Stimulated activated CD8-positive, alpha-beta memory T cell treated with anti-CD3 and anti-CD28 coated beads, Interleukin-12 subunit alpha, Interleukin-12 subunit beta, amount 100 ng/mL, for 1 hour (primary cell): ENCODE measurements at places on chromosomes 5 and 9.

GRCh38 chr9:38090170-38090569 lies 21.1 kb upstream of the SHB start:
- no peak for DNase-seq

DNA sequence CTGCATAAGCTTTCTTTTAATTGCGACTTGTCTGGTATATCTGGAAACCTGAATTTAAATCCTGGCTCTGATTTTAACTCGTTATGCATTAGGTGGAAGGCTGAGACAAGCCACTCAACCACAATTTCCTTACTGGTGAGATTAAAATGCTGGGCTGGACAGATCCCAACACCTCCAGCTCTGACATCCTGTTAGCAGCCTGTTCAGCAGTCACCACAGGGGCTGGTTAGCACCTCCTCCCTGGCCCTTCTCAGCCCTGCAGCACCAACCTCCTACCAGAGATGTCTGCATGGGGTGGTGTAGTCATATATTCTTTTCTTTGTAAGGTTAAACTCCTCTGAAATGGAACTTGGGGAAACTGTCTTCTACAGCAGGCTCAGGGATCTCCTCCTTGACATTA lies 156.5 kb upstream of the NFIL3 start:
- DNase-seq, result no peak

- DNase-seq, result peak; percentile 58
Observed at GRCh38 chr5:180090098-180090768, 18.7 kb upstream of the RNF130 start.

DNA sequence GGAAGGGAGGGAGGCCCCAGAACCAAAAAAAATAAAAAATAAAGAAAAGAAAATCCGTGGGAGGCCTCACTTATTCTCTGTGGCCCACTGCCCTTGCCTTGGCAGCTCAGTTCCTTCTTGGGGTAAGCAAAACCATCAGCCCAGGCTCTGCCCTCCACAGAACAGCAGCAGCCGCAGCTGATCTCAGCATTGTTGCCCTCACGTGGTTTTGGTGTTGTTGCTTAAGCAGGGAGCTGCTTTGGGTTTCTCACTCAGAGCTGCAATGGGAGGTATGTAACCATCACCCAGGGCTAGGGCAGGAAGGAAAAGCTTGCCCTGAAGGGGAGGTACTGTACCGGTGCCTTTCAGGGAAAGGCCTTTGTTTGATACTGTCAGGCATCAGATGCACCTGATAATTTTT lies 374.7 kb upstream of the WWC1 start:
- DNase-seq, result no peak

DNA sequence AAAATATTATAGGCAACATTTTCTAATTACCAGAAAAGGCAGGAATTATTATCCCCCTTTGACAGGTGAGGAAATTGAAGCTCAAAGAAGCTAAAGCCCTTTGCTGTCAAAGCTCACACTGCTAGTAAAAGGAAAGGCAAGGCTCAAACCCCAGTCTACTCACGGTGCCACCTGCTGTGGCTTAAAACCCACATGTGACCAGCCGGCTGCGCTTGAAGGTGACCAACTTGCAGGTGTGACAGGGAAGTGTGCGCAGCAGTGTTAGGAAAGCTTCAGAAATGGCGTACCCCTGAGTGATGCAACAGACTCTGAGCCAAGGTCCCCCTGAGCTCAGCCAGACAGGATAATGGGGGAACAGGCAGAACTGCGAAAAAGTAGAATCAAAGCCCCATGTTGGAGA lies 45.2 kb downstream of the PAX5 start:
- no peak for DNase-seq

DNA sequence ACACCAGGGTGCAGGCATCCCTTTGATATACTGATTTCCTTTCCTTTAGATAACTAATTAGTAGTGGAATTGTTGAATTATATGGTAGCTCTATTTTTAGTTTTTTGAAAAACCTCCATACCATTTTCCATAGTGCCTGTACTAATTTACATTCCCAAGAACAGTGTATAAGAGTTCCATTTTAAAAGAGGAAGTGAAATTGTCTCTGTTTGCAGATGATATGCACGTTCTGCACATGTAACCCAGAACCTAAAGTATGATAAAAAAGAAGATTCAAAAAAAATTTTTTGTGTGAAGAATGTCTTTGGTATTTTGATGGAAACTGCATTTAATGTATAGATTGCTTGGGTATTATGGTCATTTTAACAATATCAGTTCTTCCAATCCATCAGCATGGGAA lies 424.0 kb upstream of the CCNH start:
- no peak for DNase-seq

DNA sequence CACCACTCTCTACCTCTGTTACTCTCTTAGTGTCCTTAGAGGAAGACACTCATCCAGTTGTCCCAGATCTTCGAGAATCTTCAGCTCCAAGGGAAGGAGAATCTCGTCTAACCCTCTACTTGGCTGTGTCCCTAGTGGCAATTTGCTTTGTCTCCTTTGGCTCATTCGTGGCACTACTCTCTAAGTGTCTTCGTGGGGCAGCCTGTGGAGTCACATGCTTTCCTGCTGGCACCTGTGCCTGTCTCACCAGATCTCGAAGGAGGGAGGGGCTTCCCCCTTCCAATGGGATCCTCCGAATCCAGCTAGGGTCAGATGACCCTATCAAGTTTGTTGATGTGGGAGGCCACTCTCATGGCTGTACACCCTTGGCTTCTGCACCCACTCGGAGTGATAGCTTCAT lies 1.8 kb upstream of the PCDHGC5 start:
- no peak for DNase-seq

- DNase-seq, result no peak
Observed at GRCh38 chr5:67636091-67636490, 439.5 kb upstream of the CD180 start.

DNA sequence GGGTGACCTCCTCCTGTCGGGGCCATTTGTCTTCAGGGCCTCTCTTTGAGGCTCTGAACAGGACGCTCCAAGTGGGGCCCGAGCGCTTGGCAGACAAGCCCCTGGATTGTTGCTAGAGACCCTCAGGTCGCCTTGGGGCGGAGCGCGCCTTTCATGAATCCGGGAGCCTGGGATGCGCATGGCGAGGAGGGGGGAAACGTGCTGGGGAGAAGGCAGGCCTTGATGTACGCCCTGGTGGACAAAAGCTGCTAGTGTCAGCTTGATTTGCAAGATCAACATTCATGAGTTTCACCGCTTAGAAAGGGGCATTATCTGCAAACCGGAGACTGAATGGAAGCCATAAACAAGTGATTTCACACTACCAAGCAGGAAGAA lies 226.3 kb downstream of the SMARCA2 start:
- no peak for DNase-seq

GRCh38 chr5:84286662-84287061 lies 98.0 kb downstream of the EDIL3 start:
- DNase-seq, result no peak

DNA sequence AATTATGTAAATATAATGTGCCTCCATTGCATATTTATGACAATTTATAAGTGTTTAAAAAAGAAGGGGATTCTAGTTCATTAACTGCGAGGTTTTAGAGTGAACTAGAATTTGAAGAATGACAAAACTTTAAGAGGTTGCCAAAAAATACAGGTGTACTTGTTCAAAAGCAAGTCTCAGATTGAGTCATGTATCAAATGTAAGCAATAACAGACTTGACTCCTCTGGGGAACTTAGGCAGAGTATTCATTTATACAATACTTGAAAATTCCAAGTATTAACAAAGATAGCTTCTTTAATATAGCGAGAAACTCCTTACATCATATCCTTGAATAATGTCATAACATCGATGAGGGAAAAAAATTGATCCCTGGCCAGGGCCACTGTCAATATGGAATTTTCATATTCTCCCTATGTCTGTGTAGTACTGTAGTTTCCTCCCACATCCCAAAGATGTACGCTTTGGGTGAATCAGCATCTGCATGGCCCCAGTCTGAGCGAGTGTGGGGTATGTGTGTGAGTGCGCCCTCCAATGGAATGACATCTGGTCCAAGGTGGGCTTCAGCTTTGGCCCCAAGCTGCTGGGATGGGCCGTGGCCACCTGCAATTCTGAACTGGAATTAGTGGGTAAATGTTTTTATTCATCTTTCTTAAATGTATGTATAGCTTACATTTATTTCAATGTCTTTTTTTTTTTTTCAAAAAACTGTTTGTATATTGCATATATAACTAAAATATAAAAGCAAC lies 70.1 kb downstream of the RIC1 start:
- DNase-seq, result no peak

- DNase-seq, result no peak
Observed at GRCh38 chr5:29811914-29812679, 1381.4 kb upstream of the CDH6 start.

DNA sequence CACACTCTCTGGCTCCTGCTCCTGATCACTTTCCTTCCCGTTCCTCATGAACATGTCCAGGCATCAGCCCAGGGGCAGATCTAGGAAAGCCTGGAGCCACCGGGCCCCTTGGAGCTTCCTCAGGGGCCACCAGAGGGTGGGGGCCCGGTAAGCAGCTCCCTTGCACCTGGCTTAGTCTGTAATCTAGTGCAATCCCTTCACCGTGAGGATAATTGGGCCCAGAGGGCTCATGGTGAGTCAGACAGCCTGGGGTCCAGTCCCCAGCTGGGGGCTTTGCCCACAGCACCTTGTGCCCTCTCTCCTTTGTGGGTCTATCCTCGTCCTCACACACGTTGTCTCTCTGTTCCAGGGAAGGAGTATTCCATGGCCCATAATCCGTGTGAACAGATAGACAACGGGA lies 10.4 kb upstream of the ALDH1B1 start:
- no peak for DNase-seq

DNA sequence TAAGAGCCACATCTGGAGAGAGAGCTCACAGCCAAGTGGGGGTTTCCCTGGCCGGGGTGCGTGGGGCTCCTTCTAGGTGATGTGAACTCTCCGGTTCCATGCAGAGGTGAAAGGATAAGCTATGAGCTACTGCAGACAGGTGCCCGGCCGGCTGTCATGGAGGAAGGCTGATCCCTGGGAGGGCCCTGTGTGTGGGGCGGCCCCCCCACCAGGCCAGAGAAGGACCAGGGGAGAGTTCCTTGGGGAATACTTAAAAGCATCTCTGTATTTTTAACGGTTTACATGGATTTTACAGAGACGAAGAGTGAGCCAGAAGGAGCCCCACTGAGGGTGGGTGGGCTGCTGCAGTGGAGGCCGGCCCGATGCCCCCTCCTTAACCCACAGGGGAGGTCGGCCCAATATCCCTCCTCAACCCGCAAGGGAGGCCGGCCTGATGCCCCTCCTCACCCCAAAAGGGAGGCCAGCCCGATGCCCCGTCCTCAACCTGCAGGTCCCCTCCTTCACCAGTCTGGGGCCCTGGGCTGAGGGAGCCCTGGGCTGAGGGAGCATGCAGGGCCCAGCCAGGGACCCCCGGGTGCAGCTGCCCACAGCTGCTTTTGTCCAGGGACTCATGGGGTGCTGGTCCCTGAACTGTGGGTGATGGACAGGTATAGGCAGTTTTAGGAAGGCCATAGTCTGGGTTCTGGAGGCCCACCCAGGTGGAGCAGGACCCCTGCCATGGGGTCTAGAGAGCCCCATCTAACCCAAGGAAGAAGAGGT lies 31.9 kb downstream of the MRPL36 start:
- DNase-seq, result no peak

GRCh38 chr5:173051746-173052145 lies 4.4 kb upstream of the CREBRF start:
- DNase-seq, result no peak

GRCh38 chr9:98191181-98191608 lies 1.2 kb downstream of the CORO2A start:
- DNase-seq, result no peak

- no peak for DNase-seq
Observed at GRCh38 chr9:36985769-36986467, 48.1 kb downstream of the PAX5 start.

GRCh38 chr5:96661855-96662724 lies at the start of gene CAST:
CAST (plus strand) TSS chr5:96662376; CDS start chr5:96662423, 47 bp downstream.
- peak; percentile 73 for DNase-seq

- no peak for DNase-seq
Observed at GRCh38 chr5:146059460-146060220, 45.7 kb downstream of the PLAC8L1 start.

- DNase-seq, result no peak
Observed at GRCh38 chr9:137313326-137313936, 11.4 kb upstream of the NRARP start.

GRCh38 chr5:72133212-72133990 lies 26.1 kb downstream of the MAP1B start:
- no peak for DNase-seq

DNA sequence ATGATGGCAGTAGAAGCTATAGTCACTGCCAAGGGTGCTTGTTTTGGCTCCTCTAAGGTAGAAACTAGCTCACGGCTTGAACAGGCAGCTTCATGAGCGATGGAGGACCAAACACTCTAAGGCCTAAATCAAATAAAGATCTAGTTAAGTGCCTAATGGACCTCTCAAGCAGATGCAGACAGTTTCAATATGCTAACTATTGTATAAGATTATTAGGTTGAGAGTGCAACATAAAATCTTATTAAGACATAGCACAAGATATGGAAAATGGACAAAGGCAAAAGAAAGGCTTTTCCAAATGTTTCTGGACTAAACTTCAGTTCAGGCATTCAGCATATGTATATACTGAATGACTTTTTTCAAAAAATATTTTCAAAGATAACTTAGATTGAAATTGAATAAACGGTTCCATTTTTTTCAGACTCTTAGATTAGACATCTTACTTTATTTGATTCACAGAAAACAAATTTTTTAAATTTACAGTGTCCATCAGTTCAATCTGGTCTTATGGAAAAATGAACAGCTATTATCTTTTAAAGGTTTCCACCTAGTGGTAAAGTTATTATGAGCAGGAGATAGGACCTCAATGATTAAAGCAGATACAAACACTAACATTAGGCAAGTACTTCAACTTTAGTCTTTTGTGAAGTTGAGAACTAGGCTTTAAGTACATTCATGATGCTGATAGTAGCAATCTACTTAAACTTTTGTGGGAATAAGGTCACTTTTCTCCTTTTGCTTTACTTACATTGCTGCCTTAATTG lies 1167.7 kb downstream of the MAT2B start:
- no peak for DNase-seq

DNA sequence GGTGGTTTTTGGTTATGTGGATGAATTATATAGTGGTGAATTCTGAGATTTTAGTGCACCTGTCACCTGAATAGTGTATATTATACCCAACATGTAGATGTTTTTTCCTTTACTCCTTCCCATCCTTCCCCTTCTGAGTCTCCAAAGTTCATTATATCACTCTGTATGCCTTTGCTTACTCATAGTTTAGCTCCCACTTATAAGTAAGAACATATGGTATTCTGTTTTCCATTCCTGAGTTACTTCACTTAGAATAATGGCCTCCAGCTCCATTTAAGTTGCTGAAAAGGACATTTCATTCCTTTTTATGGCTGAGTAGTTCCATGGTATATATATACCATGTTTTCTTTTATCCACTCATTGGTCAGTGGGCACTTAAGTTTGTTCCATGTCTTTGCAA lies 161.6 kb upstream of the CD180 start:
- no peak for DNase-seq
